Gastroesophageal sphincter (tissue), 4 donors: ENCODE measurements at places on chromosomes 2 and 18.

- no peak for ATAC-seq
Observed at GRCh38 chr18:63095768-63096167, 223.8 kb downstream of the BCL2 start.

- ATAC-seq: no peak
Observed at GRCh38 chr2:218293715-218294429, 1.6 kb upstream of the TMBIM1 start.

- no peak for ATAC-seq
Observed at GRCh38 chr18:26488417-26489009, 59.8 kb downstream of the KCTD1 start.

DNA sequence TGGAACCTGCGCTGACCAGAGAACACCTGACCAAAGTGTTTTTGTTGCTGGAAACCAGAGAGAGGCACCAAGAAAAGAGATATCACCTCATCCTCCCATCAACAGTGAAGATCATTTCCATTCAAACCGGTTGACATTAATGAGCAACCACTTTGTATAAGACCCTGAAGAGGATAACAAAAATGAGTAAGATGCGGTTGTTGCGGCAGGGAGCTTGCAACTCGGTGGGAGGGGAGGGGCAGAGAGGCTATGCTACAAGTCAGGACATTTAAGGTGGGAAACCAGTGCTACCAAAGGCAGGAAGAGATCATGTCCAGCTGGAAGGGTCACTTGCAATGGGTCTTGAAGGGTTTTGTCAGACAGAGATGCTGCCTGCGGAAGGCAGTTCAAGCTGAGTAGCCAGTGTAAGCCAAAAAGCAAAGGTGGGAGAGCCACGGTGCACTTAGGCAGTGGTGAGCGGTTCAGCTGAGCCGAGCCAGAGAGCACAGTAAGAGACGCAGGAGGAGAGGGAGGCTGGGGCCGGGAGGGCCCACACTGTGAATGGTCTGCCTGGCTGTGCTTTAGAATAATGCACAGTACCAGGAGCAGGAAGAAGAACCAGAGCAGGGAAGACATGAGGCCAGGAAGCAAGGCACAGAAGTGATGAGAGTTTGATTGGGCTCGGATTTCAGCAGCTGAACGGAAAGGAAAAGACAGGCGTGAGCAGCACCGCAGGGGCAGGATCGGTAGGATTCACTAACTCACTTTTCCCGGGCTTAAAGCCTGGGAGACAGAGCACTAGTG, 24.4 kb upstream of the DTNB start:
- no peak for ATAC-seq

GRCh38 chr18:25234322-25234639, 117.7 kb downstream of the ZNF521 start:
- ATAC-seq: no peak

- no peak for ATAC-seq
Observed at GRCh38 chr18:53411511-53411910, 813.0 kb downstream of the MBD2 start.

GRCh38 chr2:173962031-173962430, 3.1 kb downstream of the SP3 start:
- no peak for ATAC-seq

- no peak for ATAC-seq
Observed at GRCh38 chr2:232667989-232668583, 29.0 kb upstream of the GIGYF2 start.

DNA sequence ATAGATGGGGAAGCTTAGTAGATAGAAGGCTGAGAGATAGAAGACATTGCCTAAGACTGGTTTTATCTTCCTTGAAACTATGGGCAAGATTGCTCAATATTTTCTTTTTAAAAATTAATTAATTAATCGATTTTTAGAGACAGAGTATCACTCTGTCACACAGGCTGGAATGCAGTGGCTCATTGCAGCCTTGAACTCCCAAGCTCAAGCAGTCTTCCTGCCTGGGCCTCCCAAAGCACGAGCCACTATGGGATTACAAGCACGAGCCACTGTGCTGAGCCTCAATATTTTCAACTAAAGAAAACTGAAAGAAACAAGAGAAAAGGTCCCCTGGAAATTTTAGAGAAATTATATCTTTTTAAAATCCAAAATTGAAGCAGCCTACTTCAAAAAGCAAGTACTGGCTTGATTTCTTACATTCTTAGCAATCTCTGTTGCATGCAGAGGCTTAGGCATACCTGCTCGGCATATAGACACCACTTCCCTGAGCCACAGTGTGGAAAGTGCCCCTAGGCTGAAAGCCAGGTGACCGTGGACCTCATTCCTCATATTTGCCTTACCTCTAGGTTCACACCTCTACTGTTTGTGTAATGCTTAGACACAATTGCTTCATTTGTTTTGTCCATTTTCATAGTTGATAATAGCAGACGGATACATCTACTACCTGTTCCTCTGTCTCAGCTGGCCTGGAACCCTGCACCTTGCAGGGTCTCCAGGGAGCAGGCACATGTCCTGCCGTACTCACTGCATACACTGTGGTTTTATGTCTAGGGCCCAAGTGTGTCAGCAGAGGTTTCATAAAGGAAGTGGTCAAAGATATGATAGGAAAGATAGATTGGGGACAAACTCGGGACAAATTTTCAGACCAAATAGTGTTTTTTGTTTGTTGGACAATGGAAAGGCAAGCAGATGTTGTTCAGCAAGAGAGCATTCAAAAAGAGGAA, 166.5 kb upstream of the ALPP start:
- no peak for ATAC-seq

GRCh38 chr2:106107509-106108131, 86.5 kb downstream of the UXS1 start:
- ATAC-seq: no peak

GRCh38 chr18:61136711-61137251, 196.4 kb upstream of the CDH20 start:
- ATAC-seq: no peak

DNA sequence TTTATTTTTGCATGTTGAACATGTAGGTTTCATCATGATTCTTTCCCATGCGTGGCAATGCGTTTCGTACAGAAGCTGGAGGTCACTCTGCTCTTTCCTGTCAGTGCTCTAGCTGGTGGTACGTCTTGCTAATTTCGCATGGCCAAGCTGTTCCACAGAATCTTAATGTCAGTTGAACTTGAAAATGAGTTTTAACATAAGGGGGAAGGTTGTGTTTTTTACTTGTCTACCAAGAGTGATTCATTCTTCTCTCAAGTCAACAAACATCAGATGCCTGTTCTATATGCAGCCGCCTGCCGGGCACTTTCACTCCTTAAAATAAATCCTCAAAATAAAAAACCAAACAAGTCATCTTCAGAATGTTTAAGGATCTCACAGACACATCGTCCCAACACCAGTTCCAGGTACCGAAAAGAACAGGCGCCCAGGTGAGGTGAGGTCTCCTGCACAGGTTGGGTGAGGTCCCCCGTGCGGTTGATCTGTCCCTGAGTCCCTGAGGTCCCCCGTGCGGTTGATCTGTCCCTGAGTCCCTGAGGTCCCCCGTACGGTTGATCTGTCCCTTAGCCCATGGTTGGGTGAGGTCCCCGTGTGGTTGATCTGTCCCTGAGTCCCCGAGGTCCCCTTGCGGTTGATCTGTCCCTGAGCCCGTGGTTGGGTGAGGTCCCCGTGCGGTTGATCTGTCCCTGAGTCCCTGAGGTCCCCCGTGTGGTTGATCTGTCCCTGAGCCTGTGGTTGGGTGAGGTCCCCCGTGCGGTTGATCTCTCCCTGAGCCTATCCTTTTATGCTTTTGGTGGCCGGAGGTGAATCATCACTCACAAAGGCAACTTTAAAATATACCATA, 57.0 kb upstream of the KCNG2 start:
- ATAC-seq: no peak

- ATAC-seq: no peak
Observed at GRCh38 chr2:42756966-42757513, 6.9 kb downstream of the OXER1 start.

DNA sequence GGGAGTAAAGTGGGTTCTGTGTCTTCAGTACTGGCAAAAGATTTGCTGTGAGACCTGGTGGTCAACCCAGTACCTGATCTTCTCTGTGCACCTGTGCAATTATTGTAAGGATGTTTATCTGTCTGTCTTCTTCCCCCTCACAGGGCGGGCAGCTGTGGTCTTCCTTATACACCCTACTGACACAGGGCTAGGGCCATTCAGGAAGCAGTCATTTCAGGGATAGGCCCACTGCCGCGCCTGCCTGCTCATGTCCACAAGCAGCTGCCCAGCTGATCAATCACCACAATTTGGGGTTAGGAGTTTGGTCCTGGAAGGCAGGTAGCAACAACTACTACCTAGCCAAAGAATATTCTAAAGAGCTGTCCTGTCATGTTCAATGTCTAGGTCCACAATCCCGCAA, 1.2 kb upstream of the CNNM4 start:
- no peak for ATAC-seq

DNA sequence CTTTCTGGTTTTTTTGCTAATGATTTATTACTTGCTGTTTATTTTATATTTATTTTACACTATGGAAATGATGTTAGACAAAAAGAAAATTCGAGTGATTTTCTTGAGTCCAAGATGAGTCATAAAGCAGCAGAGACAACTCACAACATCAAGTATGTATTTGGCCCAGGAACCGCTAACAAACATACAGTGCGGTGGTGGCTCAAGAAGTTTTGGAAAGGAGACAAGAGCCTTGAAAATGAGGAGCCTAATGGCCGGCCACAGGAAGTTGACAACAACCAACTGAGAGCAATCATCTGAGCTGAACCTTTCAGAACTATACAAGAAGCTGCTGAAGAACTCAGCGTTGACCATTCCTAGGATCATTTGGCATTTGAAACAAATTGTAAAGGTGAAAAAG, 594.1 kb downstream of the SATB2 start:
- no peak for ATAC-seq

- no peak for ATAC-seq
Observed at GRCh38 chr2:238561230-238561629, 134.5 kb downstream of the ASB1 start.

DNA sequence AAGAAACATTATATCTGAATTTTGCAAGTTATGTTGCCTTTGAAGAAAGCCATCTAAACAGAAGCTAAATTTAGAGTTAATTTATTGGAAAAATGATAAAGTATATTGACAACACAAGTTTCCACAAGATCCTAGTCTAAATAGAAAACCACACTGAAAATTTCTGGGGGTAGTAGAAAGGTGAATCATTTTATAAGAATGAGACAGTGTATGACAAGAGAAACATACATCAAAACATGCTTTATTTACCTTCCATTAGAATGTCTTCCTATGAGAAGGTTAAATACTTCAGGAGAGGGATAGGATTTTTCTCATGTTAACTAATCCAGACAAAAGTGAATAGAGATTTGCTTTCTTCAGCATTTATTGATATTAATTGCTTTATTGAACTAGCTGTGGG, 1389.8 kb upstream of the ZEB2 start:
- no peak for ATAC-seq

DNA sequence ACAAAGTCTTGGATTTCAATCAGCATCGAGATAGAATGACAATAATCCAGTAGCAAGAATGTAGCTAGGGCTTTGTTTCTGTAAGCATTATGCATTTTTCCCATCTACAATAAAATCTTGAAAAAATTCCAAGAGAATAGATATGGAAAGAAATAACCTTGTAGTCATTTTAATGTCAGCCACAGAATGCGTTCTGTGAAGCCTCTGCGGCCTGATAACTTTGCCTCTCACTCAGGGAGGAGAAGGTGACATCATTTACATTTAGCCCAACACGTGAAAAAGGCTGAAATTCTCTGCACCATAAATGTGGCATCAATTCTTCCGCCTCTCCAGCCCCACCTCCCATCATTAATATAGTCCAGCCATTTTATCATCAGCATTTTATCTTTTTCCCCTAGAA, 19.1 kb upstream of the DYNC1I2 start:
- ATAC-seq: no peak

DNA sequence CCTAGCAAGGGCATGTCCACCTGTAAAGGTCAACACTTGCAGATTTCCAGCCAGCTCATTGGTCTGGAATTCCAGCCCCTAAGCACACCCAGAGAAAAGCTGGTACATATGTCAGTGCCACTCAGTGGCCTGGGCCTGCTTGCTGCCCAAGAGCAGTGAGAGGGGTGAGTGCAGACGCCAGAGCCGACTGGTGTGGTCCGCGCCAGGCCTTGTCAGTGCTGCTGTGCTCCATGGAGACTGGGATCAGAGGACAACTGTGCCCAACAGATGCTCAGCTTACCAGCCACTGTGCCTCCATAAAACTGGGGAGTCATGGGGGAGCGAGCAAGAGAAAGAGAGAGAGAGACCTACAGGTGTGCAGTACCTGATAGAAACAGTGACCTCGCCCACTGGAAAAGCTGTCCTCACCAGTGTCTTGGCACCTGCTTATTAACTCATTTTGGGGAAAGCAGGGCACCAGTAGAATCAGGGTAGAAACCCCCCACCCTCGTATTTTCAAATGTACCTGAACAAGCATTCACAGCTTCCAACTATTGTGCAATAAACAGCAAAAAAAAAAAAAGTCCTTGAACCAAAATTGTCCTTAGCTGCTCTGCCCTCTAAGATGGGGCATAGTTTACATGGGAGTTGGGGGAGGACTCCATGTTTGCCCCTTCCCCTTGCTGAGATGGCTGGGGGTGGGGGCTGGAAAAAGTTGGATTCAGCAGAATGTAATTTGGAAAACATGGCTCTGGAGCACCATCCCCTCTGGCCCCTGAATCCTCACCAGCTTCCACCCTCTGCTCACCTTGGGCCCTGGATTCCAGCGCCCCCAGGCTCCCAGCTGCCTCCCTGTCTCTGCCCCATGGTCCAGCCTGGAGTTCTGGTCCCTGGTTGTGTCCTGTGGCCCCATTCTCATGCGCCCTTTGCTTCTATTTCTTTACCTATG, 1.4 kb upstream of the SP140L start:
- ATAC-seq: no peak

GRCh38 chr2:6352906-6353515, 512.7 kb downstream of the CMPK2 start:
- ATAC-seq: no peak
